Activated T-helper 9 cell treated with anti-CD3 and anti-CD28 coated beads, Interleukin-2, amount 50 U/mL, for 16 hours (primary cell): ENCODE measurements at places on chromosomes 16 and 17.

DNA sequence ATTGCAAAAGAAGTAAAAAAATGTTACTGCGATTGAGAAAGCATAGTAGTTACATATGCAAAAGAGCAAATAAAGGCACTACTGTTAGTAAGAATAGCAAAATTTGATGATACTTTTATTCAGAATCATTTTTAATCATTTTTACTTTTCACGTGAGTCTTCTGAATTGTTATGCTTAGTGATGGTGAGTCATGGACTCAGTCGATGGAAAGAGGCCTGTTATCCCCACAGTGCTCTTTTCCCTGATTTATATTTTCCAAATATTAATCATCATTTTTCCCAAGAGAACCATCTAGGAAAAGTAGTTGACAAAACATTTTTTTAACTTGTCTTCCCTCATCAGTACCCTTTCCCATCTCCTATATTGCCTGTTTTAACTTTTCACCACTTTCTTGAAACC lies 181.1 kb downstream of the CHD9 start:
- DNase-seq = no peak

- no peak for DNase-seq
Observed at GRCh38 chr16:920051-920681, 50.6 kb downstream of the LMF1 start.

GRCh38 chr17:31811101-31811500 lies 47.9 kb downstream of the COPRS start:
- DNase-seq = no peak

DNA sequence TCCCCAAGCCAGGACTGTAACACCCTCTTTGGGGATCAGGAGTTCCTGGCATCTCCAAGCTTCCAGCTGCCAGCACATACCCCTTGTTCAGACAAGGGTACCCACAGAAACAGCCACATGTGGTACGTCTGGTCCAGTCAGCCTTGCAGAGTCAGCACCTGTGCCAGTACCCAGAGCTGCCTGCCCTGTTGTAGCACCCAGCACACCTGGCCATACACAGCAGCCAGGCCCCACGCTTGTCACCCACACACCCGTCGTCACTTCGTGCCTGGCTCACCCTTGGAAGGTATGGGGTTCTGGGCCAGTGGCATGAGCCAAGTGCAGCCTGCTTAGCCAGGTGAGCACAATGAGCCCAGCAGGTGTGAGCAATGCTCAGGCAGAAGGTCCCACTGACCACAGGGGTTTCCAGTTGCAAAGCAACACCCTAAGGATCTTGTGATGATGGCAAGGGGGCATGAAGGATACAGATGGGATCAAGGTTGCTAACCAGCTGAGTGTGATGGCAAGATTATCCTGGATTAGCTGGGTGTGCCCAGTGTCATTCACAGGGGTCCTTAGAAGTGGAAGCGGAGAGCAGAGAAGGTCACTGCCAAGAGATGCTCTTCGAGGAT lies 202.3 kb downstream of the CPPED1 start:
- DNase-seq = no peak

GRCh38 chr17:70752966-70753467 lies 583.7 kb downstream of the KCNJ2 start:
- no peak for DNase-seq

DNA sequence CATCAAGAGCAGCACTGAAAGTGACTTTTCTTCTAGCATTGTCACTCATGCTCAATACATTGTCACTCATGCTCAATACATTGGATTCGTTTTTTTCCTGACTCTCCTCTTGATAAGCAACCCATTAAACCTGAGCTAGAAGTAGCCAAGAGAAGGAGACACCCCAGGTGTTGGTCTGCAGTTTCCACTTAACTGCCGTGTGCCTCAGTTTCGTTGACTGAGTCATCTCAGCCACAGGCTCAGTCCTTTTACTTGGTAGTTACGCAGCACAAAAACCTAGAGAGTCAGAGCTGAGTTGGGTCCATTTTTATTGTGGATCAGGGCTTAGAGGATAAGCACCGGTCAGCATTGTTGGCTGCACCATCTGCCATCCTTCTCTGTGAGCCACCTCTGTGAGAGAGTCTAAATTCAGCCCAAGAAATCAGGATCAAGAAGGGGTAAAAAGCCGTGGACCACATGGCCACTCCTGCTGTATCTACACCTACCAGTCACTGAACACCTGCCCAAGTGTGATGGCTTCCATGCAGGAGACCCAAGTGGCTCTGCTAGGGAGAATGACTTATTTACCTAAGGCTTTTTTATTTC lies 11.3 kb downstream of the GINS2 start:
- DNase-seq = no peak

DNA sequence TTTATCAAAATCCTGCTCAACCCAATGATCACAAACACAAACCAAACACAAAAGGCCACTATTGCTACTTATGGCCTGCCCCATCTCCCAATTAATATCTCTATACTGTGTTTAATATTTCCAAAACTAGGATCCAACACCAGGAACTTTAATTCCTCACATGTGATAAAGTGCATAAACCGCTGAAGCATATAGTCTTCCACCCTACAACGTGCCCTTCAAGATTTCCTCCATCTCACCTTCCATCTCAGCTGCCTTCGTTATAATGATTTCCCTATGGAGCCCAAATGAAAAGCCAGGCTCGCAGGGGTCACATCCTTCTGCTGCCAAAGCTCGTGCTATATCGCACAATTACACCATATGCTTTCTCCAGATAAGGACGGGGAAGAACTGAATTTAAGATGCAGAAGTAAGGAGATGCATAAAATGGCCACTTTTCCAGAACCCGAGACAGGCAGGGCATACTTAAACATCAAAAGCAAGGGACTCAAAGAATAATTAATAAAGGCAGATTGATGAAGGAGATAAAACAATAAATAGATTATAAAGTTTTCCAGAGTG lies 1.8 kb downstream of the MYH10 start:
- DNase-seq = no peak

DNA sequence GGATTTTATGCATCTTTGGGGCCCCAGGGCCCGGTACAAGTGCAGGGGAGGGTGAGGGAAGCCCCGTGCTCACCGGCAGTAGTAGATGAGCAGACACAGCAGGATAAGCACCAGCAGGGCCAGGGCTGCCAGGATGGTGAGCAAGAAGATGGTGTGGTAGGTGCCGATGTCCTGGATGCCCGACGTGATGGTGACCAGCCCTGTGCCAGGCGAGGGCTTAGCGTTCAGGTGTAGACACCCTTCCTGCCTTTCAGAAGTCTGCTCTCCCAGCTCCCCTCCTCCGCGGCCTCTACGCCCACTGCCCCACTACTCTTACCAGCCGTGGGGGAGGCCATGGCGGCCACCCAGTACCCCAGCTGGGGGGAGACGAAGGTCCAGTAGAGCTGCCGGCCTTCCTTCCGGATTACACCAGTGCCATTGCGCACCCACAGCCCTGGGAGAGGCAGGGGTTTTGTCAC lies 8.0 kb downstream of the FAM171A2 start:
- no peak for DNase-seq

DNA sequence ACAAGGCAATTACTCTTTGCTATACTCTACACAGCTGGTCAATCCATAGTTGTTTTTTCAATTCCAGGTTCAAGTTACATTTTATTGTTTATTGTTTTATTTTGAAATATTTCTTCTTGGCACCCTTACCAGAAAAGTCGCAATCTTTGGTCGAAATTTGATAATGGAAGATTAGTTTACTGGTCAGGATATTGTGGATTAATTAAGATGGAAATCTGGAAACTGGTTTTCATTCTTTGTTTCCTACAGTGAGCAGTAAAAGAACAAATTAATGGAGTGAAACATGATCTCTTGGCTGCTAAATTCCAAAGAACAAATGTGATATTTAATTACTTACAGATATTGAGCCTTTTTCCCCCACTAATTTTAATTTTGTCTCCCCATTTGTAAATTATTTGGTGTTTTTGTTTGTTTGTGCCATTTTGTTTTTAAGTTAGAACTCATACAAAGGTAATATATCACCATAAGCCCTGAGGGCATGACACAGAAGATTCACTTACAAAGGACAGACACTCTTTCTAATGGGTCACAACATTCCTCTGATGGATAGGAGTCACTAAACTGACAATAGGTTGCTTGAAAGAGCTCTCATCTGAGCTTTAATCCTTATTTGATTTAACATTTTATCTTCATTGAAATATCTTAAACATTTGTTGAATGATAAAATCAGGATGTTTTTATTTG lies 700.2 kb downstream of the KCNJ2 start:
- DNase-seq = no peak

DNA sequence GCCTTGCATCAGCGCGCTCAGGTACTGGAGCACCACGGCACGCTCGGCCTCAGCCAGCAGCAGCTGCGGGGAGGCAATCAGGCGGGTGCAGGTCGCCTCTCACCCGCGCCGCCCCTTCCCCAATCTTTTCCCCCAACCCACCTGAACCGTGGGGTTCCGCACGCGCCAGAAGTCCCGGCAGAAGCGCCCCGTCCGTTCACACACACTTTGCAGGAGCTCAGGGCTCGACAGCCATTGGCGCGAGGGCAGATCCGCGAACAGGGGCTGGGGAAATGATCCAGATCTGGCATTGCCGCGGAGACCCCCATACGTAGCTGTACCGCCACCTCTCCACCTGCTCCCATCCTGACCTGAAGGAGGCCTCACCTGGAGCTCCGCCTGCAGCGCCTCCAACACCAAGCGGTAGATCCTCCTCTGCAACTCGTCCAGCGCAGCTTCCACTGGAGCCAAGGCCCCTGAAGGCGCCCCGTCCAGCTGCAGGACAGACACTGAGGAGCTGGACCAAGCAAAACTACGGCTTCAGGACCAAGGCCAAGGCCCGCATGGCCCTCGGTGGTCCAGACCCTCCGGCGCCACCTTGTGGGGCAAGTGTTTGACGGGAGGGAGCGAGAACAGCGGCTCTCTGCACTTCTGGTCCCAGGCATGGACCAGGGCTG lies 1.4 kb upstream of the MATCAP1 start:
- DNase-seq = peak; percentile 75

- no peak for DNase-seq
Observed at GRCh38 chr17:38577645-38578173, 28.0 kb downstream of the SRCIN1 start.

DNA sequence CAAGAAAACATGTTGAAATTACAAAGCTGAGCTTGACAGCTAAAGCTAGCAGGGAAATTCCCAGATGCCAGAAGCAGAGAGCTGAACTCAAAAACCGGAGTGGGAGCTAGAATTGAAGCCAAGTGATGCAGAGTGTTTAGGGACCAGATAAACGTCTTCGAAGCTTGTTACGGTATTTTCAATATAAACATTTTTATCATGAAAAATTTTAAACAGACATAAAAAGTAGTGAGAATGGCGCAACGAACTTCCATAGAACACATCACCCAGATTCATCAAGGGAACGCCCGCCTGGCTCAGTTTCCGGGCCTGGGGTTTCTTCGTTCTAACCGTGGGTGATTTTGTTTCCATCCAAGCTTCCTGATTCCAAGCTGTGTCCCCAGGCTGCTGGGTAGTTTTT lies 18.1 kb downstream of the SPNS2 start:
- DNase-seq = no peak

DNA sequence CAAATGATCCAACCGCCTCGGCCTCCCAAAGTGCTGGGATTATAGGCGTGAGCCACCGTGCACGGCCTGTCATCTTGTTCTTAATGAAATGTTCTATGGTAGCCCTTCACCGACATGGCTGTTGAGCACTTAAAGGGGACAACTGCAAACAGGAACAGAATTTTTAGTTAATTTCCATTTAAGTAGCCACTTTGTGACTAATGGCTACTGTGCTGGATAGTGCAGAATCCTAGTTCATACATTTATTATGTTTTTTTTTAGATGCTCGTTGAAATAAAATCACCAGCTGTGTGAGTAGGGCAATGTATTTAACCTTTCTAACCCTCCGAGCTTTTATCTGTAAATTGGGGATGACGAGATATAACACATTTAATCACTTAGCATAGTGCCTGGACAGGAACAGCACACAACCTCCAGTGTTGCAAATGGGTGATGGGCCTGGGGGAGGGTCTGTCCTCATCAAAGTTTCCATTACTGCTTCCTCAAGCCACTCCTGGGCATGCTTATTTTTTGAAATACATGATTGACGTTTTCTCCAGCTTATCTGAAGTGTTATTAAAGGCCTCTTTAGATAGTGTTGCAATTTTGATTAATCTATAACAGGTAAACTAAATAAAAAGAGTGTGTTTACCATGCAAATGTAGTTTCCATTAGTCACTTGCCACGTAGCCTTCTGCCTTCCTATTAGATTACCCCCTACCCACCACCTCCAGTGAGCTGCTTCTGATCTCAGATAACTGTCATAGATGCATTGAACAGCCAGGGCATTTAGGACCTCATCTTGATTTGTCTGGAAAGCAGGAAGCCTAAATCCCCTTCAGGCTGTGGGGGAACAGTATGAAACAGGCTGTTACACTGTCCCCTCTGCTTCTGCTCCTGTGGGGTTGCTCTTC lies 42.5 kb upstream of the TANC2 start:
- DNase-seq = no peak

GRCh38 chr17:35889818-35890773 lies 9.9 kb upstream of the CCL5 start:
- no peak for DNase-seq

DNA sequence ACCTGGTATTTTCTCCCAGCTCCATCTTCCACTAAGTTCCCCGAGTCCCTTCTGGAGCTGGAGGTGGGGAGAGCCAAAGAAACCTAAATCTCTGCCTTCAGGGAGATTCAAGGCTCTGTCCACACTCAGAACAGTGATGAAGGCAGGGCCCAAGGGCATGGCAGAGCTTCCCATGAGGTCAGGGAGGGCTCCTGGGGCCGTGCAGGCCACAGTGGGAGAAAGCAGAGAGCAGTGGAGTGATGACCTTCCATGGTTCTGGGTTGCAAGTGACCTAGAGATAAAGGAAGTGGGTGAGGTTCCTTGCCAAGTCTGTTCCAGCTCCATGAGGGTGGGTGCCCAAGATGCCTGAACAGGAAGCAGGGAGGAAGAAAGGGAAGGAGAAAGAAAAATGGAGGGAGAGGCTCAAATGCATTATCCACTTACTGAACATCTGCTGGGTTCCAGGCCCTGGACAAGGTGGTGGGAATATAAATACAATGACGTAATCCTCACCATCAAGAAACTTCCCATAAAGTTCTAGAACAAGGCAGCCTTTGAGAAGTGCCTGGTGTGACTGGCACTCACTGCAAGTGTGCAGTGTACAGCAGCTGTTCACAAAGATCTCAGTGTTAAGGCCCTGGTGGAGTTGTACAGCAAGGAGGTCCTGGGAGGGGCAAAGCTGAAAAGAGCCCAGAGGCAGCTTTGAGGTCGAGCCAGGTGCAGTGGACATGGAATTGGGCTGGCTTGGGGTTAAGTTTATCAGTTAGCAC lies 13.3 kb downstream of the TBKBP1 start:
- DNase-seq = no peak

- DNase-seq = no peak
Observed at GRCh38 chr17:50039058-50039457, 16.9 kb upstream of the ITGA3 start.

- DNase-seq = no peak
Observed at GRCh38 chr16:8436931-8437330, 153.4 kb downstream of the TMEM114 start.

GRCh38 chr16:88380099-88380498 lies 2.7 kb upstream of the ZNF469 start:
- DNase-seq = no peak

DNA sequence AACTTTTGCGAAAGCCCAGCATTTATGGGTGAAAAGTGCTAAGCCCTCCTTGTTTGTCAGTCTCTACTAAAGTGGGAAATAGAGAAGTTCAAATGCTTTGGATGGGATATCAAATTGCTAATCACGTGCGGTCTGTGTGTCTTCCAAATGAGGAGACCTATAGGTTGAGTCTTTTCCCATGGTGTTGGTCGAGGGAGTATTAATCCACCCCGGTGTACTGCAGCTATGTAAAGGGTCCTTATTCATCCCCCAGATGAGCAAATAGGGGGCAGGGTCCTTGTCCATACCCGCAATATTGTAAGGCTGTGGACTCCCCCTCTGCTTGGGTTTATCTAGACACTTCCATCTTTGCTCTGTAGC lies 14.6 kb downstream of the KIAA0513 start:
- no peak for DNase-seq

GRCh38 chr17:6639014-6639585 lies 1.4 kb downstream of the KIAA0753 start:
- no peak for DNase-seq
